ENCODE measurements at places on chromosomes 12 and 14.

GRCh38 chr14:69066396-69067171, 86.3 kb downstream of the DCAF5 start:
- no peak for DNase-seq

DNA sequence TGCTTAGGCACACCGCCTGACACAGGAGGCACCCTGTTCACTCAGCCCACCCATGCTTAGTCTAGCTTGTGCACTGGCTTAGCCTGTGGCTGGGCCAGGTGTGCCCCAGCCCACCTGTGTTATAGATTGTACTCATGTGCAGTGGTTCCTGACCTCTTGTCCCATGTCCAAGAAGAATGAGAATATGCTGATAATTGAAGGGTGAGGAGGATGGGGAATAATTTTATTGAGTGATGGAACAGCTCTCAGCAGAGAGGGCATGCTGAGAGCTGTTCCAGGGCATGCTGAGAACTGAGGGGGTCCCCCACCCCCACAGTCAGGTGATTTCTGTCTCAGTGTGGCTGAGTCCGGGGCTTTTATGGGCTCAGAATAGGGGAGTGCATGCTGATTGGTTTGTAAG, 395.9 kb downstream of the FUT8 start:
- DNase-seq: no peak

DNA sequence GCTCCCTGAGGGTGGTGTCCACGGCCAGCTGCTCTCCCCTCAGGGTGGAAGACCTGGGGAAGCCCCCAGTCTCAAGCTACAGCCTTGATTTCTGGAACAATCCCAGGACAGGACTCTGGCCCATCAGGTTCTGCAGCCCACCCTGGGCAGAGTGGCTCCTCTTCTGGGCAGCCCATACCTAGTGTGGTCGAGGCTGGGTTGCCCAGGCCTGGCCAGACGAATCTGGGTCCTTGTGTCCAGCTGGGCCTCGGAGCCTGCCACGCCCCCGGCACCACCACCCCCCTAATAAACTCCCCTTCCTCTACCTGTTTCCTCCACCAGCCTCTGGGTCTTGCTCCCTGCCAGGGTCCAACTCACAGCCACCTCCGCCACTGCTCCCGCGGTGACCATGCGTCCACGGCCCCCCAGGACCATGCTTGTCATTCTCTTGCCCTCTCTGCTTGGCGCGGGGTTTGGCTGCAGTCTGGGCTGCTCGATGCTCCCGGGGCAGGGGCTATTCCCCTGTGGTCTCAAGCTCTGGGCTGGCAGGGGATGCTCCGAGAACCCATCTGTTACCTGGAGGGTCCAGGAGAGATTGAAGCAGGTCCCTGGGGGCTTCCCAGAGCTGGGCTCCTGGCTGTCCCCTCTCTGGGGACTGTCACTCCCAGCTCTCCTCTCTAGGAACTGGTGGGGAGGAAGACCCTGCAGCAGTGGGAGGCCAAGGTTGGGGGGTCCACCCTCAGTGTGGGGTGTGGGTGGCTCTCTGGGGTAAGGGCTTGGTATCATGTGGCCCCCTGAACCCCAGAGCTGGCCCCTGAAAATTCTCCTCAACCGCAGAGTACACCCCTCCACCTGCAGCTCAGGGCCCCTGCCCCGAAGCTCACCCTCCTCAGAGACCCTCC, 8.7 kb upstream of the GPR132 start:
- no peak for DNase-seq

- DNase-seq: no peak
Measured at GRCh38 chr12:48671231-48671856, 10.7 kb downstream of the KANSL2 start.

DNA sequence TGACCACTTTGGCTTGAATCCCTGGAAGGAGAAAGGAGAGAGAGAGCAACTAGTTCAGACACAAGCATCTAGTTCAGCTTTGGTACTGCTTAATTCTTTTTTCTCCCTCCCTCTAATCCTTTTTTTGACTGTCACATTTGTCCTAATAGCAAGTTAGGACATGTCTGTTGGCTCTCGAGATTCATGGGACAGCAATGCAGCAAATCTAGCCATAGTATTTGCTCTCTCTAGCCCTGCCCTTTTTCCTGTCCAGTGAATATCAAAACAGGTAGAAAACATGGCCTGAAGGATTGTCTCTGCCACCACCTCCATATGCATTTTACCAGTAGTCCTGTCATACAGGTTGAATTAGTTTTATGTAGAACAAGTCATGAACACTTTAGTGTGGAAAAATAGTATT, 116.4 kb downstream of the PTPRB start:
- no peak for DNase-seq

GRCh38 chr14:99420711-99421110, 59.9 kb downstream of the SETD3 start:
- DNase-seq: no peak

DNA sequence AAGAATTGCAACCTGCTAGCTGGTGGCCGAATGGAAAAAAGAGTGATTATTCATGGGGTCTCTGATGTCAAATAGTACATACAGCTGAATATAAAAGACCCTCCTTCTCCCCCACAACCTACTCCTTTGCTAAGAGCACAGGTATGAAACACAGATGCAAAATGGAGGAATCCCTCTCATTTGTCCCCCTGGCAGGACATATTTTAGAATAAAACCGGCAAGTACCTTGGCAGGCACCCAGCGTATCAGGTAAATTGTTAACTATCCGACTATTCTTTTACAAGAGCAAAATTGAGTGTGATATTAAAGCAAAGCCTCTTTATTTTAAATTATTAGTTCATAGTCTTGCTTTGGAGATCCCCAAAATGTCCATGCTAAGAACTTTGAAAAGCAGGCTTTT, 73.7 kb upstream of the USP44 start:
- DNase-seq: no peak

GRCh38 chr12:73106296-73106695, 834.1 kb downstream of the TRHDE start:
- no peak for DNase-seq
